Activated CD8-positive, alpha-beta memory T cell treated with anti-CD3 and anti-CD28 coated beads for 1 hour (primary cell): ENCODE measurements at places on chromosomes 3 and 15.

DNA sequence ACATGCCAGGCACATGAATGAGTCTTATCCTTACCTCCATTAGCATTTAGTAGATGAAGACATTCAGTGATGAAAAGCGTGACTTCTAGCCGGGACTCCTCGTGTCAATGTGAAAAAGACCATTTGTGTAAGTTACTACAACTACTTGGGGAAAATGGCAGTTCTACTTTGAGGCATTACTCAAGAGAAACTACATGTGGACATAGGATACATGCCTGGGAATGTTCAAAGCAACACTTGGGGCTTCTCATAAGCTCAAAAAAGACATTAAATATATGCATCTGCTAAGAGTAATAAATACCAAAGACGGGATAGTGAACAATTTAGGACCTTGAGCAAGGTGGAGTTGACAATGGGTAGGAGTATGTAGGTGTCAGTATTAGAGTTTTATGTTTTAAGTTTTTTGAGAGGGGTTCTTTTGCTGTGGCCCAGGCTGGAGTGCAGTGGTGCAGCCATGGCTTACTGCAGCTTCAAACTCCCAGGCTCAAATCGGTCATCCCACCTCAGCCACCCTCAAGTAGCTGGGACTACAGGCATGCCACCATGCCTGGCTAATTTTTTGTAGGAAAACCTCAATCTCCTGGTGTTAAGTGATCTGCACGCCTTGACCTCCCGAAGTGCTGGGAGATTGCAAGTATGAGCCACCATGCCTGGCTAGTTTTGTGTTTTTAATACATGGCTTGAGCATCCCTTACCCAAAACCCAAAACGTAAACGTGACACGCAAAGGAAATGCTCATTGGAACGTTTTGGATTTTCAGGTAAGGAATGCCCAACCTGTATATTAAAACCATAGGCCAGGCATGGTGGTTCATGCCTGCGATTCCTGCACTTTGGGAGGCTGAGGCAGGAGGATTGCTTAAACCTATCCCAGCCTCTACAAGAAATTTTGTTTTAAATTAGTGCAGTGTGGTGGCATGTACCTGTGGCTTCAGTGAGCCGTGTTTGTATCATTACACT lies 3.9 kb downstream of the RPLP1 start:
- DNase-seq, result no peak

- no peak for DNase-seq
These were observed 287.3 kb upstream of the TLE3 start for GRCh38 chr15:70385052-70385451.

DNA sequence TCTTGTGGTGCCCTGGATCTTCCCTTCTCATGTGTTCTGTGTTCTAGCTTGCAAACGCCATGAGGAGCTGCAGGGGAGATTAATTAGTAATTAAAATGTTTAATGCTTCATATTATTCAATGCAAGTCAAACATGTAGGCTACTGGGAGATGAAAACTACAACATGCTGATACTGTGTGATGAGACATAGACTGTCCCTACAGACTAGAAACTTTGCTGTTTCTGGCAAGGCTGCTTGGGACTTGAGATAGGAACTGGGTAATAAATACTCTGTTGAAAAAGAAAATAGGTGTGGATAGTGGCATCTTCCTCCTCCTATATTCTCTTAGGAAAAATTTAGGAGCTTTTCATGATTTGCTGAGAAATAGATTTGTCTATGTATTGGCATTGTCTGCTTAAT lies 379.2 kb downstream of the LPP start:
- DNase-seq, result no peak

DNA sequence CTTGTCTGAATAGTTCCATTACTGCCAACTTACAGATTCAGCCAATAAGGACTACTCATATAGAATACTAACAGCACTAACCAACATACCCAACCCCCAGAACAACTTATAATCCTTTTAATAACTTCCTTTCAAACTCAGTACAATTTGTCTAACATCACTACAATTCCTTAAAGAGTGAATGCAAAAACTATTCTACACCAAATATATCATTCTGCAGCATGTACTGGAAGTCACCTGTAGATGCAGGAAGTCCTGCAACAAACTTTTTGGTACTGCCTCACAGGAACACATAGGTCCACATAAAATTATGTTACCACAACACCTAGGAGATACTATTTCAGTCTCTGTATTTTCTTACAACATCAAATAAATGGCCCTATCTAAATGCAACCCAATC lies 2.1 kb downstream of the CCNL1 start:
- DNase-seq, result no peak

DNA sequence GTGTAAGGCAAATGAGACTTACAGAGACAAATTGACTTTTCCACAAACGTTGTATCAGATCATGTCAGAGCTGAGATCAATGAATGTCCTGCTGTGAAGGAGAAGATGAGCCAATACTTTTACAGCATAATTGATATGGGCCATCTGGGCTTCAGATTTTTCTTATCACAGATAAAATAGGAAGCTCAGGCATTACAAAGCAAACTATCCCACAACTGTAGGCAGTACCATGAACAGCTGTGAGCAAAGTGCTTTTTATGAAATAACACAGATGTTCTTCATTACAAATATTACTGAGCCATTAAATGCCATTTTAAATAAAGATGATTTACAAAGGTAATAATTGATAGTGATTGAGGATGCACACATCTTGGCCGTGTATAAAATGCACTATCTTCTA lies 852.3 kb downstream of the OTOL1 start:
- no peak for DNase-seq

DNA sequence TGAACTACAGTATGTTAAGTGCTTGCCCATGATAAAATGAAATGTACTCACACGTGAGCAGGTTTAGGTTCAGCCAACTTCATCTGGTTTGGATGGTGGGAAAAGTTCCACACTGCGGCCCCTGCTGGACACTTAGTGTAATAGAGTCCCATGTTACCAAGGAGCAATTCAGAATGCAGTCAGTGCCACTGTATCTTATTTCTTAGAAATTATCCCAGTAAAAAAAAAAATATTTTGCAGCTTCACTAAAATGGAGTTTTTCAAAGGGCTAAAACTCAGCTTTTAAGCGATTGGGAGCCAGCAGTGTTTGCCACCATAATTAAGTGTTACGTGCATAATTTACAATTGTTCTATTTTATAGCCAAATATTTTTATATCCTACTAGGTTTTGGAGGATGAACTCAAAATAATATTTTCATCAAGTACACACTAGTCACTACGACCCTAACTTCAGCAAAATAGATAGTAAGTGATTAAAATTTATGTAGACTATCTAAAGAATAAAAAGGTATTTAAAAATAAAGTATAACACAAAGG lies 371.7 kb upstream of the GBE1 start:
- DNase-seq, result peak; percentile 5

DNA sequence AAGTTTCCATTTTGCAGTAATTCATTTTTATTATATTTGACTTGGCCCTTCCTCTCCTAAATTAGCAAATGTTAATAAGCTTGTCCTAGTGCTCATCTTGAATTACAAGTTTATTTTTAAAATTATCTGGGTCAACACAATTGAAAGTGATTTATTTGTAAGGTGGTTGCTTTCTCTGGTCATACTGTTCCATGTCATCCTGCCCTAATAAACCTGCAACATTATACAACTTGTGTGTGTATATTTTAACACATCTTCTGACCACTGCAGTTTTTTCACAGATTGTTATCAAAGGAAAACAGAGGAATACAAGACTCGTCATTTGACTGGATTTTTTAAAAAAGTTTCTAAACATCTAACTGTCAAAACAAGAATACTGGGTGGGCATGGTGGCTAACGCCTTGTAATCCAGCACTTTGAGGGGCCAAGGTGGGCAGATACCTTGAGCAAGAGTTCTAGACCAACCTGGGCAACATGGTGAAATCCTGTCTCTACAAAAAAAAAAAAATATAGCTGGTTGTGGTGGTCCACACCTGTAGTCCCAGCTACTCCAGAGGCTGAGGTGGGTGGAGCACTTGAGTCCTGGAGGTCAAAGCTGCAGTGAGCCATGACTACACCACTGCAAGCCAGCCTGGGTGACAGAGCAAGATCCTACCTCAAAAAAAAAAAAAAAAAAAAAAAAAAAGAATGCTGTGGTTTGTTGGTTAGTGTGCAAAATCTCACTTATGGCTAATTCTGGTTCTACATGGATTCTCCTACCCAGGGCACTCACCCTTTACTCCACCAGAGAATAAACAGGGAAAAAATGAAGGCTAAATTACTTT lies 5.0 kb upstream of the LRRFIP2 start:
- DNase-seq, result no peak

- DNase-seq, result no peak
These were observed 174.7 kb upstream of the CNTN3 start for GRCh38 chr3:74789111-74789510.
